ENCODE measurements at places on chromosomes 12 and 14.
A peak's percentile ranks its signal among the peaks of the same experiment; 100 is the strongest.

GRCh38 chr12:18400186-18400585, 138.9 kb downstream of the PIK3C2G start:
- H3K36me3 ChIP-seq = no peaks in the 10 kb centered on the region
- no peaks in the 10 kb centered on the region for H3K27me3 ChIP-seq
- H3K4me1 ChIP-seq = no peaks in the 10 kb centered on the region
- DNase-seq = no peak

- DNase-seq = no peak
- no peaks in the 10 kb centered on the region for H3K36me3 ChIP-seq
- H3K27me3 ChIP-seq = no peaks in the 10 kb centered on the region
- no peak overlapping the region for H3K4me3 ChIP-seq
- H3K4me1 ChIP-seq = no peaks in the 10 kb centered on the region
- no peak overlapping the region for H3K27ac ChIP-seq
These were observed 457.7 kb upstream of the SYT1 start for GRCh38 chr12:78406828-78407227.

DNA sequence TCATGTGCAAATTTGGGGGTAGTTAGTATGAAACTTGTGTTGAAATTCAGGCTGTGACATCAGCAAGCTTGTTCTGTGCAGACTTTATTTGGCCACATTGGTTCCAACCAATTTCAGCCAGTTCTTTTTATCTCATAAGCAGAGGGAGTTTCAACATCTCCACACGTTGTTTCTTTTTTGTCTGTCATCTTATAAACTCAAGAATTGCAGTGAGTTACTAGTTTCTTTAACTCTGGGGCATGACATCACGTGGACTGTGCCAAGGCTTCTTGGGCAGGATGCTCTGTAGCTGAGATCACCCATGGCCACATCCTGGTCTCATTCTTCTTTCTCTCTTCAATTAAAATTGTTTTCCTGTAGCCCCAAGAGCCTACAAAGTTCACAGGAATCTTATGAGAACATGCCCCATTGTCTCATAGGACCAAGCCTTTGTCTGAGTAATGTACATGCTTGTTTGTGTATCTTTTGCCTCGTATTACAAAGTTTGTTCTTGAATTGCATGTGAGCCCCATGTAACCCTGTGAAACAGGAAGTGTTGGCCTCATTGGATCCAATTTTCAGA, 982.0 kb upstream of the TMEM132C start:
- H3K36me3 ChIP-seq = no peaks in the 10 kb centered on the region
- peak; percentile 43 for DNase-seq
- no peak overlapping the region for H3K4me3 ChIP-seq
- no peak overlapping the region for H3K27ac ChIP-seq
- peaks cover 18% of the 10 kb centered on the region for H3K4me1 ChIP-seq

GRCh38 chr12:26101350-26101734, 23.5 kb downstream of the BHLHE41 start:
- no peaks in the 10 kb centered on the region for H3K36me3 ChIP-seq
- no peak overlapping the region for H3K27ac ChIP-seq
- DNase-seq = no peak
- no peak overlapping the region for H3K4me3 ChIP-seq
- no peaks in the 10 kb centered on the region for H3K27me3 ChIP-seq

DNA sequence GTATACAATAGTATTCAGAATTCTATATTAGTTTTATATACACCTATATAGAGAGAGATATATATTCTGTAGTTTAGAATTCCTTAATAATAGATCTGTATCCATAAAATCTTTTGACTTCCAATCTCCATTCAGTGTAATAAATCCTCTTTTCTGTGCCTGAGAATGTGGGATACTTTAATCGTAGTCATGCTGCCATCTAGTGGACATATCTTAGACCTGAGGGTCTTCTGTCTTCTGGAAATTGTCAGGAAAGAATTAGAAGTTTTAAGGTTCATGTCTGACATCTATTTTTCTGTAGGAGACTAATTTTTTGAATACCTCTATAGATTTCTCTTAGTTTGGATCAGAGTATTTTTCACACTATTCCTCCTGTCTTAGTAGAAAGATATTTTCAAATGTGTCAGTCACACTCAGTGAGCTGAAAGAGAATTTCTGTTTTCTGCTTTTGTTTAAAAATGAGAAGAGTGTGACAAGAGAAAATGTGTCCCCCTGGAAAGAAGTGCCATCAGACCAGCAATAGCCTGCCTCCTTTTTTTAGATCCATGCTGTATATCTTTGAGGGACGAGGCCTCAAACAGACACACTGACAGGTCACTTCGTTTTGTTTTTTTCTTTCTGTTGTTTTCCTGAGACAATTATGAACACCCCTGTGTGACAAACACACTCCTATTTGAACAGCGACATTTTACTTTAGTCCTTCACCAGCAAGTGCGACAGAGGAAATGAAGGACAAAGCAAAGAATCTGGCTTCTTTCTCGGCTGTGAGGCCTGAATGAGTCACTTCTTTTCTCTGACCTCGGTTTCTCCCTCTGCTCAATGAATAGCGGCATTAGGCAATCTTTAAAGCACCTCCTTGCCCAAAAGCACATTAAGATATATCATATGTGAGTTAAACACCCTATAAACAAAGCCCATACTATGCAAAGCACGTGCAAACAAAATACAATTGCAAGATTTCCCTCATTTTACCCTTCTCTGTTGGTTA, 96.3 kb downstream of the GALC start:
- no peaks in the 10 kb centered on the region for H3K36me3 ChIP-seq
- no peaks in the 10 kb centered on the region for H3K27me3 ChIP-seq
- no peak for DNase-seq

Measured in tibial nerve (tissue), 4 donors.